ENCODE measurements at places on chromosomes 1 and 21.

DNA sequence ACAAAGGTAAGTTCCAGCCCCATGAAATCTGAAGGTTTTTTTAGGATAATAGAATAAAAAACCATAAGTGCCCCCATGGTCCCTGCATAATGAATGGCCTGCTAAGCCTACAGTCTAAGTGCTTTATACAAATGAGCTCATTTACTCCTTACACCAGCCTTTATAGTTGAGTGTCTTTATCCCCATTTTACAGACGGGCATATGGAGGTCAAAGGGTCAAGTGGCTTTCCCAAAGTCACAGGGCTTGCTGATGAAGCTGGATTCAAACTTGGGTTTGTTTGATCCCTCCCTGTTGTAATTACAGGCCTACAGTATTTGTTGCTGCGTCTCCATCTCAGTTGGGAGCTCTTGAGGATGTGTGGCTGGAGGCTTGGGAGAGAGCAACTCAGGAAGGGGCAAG is 28.3 kb upstream of the ARHGEF10L start:
- DNase-seq: no peak

DNA sequence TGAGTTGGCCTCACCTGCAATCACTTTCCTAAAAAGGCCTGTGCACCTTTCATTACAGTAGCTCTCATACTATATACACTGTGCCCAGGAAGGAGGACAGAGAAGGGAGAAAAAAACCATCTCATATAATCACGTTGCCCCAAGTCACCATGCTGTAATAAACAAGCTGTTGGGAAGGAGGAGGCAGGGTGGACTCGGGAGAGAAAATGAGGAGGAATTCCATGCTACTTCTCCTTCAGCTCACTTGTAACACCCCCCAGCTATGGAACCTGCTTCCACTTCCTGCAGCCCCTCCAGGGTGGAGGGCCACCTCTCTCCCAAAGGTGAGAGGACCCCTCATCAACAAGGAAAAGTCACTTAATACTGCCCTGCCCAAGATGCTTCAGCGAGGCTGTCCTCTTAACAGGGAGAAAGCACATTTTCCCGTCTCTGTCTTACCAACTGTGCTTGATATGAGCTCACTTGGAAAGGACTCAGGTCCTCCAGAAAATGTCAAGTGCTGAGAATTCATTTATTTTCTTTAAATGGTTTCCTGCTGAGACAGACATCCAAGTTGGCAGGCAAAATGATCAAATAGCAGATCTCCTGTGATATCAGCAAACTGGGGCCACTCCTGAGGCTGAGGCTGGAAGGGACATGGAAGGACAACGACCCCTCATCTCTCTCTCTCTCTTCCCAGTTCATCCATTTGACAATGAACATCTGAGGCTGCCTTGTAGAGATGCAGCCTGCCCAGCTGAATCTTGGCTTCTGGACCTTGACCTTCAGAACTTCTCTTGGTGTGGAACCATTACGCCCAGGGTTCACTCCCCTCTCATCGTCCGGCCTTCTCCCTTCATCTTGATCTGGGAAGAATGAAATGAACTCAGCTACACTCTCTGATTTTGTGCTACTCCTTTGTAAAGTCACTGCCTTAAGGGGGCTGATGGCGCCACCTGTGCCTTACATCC is 54.0 kb downstream of the CAPN9 start:
- no peak for DNase-seq

DNA sequence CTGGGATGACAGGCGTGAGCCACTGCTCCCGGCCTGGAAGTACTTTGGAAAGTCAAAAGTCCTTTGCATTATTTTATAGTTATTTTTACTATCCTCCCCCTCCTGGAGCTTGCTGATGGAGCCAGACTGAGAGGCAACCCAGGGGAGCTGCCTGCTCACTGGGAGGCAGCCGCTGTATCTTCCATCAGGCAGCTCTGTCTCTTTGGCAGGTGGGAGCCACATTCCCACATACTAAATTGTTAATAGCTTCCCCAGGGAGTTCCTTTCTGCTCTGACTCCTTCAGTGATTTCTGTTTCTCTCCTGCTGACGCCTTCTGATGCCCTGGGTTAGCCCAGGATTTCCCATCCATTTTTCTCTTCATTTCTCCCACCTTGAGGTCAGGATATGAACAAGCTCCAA is 4.9 kb upstream of the OPRD1 start:
- no peak for DNase-seq

DNA sequence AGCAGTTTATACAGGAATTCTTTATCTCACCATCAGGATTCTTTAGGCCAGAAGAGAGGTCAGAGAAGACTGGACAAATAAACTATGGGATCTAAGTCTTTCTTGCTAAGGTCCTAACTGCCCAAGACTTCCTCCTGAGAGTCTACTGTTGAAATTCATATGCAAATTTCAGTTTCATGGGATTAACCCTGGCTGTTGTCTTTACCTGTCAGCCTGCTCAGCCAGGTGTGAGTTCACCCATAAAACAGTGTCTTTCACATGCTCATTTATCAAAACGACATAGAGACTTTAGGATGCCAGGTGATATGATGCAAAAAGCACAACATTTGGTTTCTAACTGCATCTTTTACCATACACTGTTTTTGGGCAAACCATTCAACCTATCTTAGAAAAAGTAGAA is 211.0 kb downstream of the PDE4B start:
- DNase-seq: no peak

All from iris pigment epithelial cell (primary cell).